Peyer's patch (tissue), 4 donors: ENCODE measurements at places on chromosomes 3 and 15.

DNA sequence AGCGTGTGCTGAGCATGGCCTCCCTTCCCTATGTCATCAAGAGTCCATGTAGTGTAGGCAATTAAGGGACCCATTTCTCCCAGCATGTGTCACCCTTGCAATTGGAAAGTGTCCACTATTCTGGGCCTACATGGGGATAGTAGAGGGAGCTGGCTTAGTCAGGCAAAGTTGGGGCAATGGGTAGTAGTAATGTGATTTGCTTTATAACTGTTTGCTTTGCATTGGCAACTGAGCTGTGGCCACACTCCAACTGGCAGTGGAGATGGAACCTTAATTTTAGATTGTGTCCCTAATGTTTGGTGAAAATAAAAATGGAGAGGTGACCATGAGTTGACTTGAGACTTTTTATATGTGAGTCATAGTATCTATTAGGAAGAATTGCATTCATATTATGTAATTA is 97.7 kb upstream of the SAMMSON start:
- DNase-seq, result no peak
- H3K36me3 ChIP-seq, result no peaks in the 10 kb centered on the region
- no peak overlapping the region for H3K4me3 ChIP-seq
- H3K4me1 ChIP-seq, result no peaks in the 10 kb centered on the region
- no peaks in the 10 kb centered on the region for H3K27me3 ChIP-seq

- DNase-seq, result peak; percentile 12
- H3K4me3 ChIP-seq, result peak overlapping the region; percentile 47
- no peaks in the 10 kb centered on the region for H3K27me3 ChIP-seq
Measured at GRCh38 chr15:81301385-81301784, 22.6 kb downstream of the STARD5 start.

DNA sequence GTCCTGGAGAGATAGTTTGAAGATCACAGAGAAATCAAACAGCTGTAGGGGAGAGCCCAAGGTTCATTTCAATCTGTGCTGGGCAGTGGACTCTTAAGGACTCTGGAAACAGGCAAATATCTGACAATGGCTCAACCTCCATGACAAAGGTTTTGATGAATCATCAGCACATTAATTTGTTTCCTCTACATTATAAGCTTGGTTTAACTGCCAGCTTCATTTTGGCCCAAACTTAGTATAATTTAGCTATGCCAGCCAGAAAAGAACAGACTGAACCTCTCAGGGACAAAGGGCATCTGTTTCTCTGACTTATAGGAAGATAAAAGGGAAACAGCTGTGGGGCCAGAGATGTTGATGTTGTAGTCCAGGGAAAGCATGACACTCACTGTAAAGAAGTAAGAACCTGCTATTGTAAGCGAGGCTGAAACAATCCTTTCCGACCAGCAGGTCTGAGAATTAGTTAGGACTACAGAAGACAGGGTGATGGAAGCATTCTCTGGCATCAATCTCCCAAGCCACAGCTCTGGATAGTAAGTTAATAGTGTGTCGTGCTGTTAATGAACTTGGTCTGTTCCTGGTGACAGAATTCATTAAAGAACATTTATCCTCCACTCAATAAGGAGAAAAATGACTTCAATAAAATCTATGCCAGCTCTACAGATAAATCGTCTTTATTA is 110.1 kb downstream of the KCNMB2 start:
- H3K27me3 ChIP-seq, result no peaks in the 10 kb centered on the region
- H3K4me3 ChIP-seq, result no peak overlapping the region
- no peak for DNase-seq
- no peaks in the 10 kb centered on the region for H3K36me3 ChIP-seq
- no peaks in the 10 kb centered on the region for H3K4me1 ChIP-seq
- H3K27ac ChIP-seq, result no peak overlapping the region

DNA sequence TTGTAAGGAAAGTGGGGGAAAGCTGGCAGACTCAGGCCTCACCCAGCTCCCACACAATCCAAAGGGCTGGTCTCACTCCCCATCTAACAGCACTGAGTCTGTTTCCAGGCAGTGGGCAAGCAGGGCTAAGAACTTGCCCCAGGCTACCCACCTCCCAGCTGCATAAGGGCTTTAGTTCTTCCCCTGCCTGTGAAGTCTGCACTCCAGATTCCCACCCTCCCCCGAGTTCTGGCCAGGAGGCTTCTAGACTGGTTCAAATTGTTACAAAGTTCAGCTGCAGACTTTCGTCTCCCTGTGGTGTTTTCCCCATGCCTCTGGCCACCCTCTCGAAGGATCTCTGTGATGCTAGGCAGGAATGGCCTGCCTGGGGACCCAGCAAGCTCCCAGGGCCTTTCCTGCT is 11.2 kb downstream of the EHHADH start:
- H3K36me3 ChIP-seq, result no peaks in the 10 kb centered on the region
- no peak overlapping the region for H3K27ac ChIP-seq
- H3K27me3 ChIP-seq, result no peaks in the 10 kb centered on the region
- no peak for DNase-seq
- H3K4me3 ChIP-seq, result no peak overlapping the region

DNA sequence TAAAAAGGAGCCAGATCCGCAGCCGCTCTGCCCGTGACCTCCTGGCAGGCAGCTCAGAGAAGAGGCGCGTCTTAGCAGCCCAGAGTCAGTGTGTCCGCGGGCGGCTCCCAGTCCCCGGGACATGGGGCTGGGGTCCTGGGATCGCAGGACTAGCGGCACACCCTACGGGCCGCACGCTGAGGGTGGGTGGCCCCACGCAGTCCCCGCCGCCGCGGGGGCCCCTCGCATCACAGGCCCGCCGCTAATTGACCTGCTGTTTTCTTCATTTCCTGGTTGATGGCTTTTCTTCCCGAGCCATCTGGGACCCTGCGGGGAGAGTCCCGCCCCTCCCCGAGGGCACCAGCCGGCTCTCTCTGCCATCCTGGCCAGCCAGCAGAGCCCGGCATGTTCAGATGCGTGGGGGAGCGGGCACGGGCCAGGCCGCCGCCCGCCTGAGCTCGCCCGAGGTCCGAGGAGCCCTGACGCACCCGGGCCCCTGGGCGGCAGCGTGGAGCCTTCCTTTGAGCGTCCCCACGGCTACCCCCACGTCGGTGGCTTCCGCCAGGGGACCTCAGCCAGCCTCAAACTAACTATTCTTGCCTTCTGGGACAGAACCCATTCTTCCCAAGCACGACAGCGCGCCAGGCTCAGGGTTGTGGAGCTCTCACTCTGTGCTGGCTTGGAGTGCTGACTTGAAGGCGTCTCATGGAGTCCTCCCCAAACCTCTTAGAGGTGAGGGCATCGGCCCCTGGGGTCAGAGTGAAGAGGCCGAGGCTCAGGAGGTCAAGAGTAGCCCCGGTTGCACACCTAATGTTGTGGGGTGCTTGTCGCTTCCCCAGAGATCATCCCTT is 34.6 kb upstream of the CACNA2D3 start:
- H3K4me1 ChIP-seq, result no peaks in the 10 kb centered on the region
- no peak overlapping the region for H3K27ac ChIP-seq

DNA sequence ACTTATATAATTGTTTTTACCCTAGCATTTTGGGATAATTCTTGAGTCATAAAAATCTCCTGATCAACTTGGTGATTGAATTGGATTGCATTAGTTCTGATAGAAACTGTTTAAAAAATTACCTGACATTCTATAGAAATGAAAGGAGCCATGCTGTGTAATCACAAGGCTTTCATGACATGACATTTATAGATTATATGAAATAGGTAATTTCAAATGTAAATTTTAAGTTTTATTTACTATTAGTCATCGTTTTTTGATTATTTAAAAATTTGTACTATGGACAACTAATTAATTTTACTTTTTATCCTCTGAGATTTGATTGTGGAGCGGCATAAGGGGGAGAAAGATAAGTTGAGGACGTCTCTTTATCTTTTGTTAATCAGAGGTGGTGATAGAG is 12.3 kb upstream of the CHD2 start:
- H3K4me1 ChIP-seq, result no peaks in the 10 kb centered on the region
- H3K27me3 ChIP-seq, result no peaks in the 10 kb centered on the region
- H3K4me3 ChIP-seq, result no peak overlapping the region
- H3K27ac ChIP-seq, result no peak overlapping the region
- peaks cover 64% of the 10 kb centered on the region for H3K36me3 ChIP-seq

GRCh38 chr15:63473999-63474809 is 30.2 kb upstream of the USP3 start:
- H3K27me3 ChIP-seq, result no peaks in the 10 kb centered on the region
- H3K4me3 ChIP-seq, result no peak overlapping the region
- H3K4me1 ChIP-seq, result no peaks in the 10 kb centered on the region
- H3K27ac ChIP-seq, result peak overlapping the region; percentile 89
- no peaks in the 10 kb centered on the region for H3K36me3 ChIP-seq

DNA sequence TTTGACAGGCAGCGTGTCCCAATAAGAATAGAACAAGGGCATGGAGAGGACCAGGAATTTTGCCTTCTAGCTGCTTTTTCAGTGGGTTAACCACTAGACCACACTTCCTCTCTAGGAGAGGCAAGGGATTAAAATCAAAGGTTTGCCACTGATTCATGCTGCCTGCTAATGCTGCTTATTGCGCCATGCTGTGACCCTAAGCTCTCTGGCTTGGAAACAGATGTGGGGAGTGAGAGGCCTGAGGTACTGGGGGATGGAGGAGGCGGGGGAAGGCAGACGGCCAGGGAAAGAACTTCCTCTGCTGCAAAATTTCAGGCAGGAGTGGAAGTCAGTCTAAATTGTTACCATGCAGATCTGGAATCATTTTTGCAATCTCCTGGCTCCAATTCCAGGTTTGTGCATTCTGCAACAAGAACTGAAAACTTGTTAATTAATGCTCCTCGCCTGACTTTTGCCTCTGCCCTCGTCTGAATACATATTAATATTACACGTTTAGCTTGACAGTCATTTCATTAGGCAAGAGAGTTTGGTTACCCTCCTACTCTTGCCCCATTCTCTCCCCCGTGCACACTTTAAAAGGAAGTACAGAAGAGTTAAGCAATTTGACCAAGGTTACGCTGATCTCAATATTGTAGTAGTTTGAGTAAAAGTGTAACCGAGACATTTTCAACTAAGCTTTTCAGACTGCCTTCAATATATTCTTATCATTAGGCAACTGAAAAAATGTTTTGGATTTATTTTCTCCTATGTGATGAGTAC is 121.7 kb upstream of the SPRED1 start:
- no peak overlapping the region for H3K4me3 ChIP-seq
- H3K4me1 ChIP-seq, result no peaks in the 10 kb centered on the region
- peak overlapping the region; percentile 36 for H3K27ac ChIP-seq
- peak; percentile 81 for DNase-seq

DNA sequence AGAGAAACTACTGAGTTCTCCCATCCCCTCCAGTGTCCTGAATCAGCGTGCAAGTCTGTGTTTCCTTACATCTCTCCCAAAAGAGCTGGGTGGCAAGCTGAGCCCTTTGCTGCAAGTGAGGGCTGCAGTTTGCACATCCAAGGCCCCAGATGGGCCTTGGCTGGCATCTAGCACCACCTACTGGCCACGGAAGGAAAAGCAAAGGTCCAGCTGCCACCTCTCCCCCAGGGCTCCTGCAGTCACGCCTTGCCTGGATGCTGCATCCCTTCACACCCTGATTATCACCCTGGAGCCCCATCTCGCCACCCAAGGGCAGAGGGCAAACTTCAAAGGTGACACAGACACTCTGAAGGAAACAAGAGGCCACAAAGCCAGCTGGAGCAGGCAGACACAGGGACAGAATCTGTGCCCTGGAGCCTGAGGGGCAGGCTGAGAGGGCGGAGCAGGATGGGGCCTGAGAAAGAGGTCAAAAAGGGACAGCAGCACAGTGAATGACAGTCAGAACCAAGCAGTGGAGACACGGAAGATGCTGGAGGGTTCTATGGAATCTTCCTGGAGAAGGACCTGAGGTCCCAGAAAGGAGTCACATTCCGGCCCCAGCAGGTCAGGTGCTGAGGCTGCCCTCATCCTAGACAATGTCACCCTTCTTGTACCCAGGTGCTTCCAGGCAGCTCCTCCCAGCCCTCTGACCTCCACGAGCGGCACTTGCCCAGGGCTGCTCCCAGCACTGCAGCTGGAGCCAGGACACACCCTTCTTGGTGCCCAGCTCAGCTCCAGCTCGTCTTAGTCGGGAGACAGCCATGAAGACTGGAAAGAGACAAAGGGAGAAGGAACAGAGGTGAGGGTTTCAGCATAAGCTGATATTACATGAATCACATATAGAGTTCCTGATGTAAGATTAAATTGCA is 18.3 kb upstream of the NTRK3 start:
- no peak overlapping the region for H3K4me3 ChIP-seq
- no peak overlapping the region for H3K27ac ChIP-seq
- no peaks in the 10 kb centered on the region for H3K27me3 ChIP-seq
- H3K36me3 ChIP-seq, result no peaks in the 10 kb centered on the region

DNA sequence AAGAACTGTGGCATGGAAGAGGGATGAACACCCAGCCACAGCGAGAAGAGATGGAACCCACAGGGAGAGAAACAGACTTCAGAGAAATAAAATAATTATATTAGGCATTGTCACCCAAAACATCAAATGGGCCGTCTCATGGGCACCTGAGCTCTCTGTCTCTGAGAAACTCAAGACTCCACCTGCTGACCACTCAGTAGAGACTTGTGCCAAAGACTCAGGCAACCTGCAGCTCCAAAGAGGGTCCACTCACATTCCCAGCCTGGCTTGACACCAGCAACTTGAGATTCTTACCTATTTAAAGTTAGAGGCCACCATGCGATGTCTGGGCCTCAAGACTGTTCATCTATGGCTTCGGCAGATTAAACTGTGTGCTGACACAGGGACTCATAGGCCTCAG is 12.0 kb downstream of the SEMA5B start:
- no peak overlapping the region for H3K27ac ChIP-seq
- H3K4me3 ChIP-seq, result no peak overlapping the region
- DNase-seq, result no peak
- no peaks in the 10 kb centered on the region for H3K36me3 ChIP-seq
- H3K27me3 ChIP-seq, result no peaks in the 10 kb centered on the region

DNA sequence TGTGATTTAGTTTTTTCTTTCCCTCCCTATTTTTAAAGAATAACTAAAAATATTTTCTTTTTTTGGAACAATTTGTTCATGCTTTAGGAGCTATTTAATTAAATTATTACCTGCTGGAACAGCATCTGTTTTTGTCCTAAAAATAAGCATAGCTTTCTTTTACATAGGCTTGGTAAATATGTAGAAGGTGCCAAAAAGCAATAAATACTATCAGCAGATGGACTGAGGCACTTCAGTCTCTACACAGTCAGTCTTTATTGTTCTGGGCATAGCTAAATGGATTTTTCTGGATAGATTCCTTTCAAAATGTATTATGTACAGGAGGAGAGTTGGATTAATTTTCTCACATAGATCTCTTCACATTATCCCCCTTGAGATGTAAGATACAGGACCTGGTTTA is 223.5 kb downstream of the NAALADL2 start:
- no peaks in the 10 kb centered on the region for H3K36me3 ChIP-seq
- H3K4me3 ChIP-seq, result no peak overlapping the region
- no peak overlapping the region for H3K27ac ChIP-seq

GRCh38 chr3:120749843-120750242 is 7.3 kb downstream of the GTF2E1 start:
- peaks cover 15% of the 10 kb centered on the region for H3K36me3 ChIP-seq
- H3K27me3 ChIP-seq, result no peaks in the 10 kb centered on the region
- no peak overlapping the region for H3K27ac ChIP-seq
- no peak for DNase-seq

- H3K27me3 ChIP-seq, result no peaks in the 10 kb centered on the region
- no peak overlapping the region for H3K27ac ChIP-seq
Measured at GRCh38 chr3:188503647-188504046, 349.7 kb downstream of the LPP start.
